ENCODE measurements at places on chromosomes 16 and 17.

DNA sequence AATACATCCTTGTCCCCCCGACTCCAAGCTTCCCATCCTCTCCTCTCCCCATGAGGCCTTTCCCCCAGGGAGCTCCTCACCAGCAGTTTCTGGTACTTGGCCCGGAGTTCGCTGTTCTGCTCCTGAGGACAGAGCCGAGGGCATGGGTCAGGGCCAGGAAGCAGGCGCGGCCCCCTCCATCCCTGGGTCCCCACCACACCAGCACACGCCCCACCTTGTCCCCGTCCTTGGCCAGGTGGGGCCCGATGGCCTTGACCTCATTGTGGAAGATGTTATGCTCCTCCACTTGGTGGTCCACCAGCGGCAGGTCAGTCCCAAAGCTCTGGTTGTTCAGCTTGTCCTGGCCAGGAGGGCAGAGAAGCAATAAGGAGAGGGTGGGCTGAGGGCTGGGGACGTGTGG is 36.2 kb downstream of the PPL start:
- DNase-seq: no peak

DNA sequence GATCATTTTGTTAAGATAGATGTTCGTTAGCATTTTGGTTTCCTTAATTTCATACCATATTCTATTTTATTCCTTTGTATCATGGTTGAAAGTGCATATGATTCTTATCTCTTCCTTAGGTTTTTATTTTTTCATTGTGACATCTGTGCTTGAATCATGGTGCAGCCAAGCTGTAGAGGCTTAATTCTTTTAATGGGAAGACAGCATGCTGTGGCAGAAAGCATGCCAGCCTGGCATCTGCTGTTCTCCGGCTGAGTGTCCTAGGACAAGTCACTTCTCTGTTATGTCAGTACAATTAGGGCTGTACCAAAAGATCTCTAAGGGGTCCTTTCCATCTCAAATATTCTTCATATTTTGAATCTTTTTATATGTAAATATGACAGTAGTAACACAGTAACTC is 68.5 kb upstream of the PMFBP1 start:
- no peak for DNase-seq

DNA sequence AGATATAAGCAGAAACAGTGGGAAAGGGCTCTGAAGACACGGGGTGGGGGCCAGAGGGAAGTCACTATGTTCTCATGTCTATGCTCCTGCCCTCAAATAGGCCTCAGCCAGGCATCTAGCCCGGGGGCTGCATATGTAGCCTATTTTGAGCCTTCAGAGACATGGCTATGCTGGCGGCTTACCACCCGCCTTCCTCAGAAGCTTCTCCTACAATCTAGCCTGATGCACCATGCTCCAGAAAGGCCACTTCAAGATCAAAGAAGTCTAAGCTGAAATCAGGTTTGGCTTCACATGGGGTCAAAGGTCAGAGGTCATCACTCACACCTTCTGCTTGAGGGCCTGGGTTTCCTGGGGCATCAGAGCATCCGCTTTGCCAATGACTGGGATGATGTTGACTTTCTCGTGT is 1.6 kb downstream of the SEPTIN1 start:
- DNase-seq: no peak

DNA sequence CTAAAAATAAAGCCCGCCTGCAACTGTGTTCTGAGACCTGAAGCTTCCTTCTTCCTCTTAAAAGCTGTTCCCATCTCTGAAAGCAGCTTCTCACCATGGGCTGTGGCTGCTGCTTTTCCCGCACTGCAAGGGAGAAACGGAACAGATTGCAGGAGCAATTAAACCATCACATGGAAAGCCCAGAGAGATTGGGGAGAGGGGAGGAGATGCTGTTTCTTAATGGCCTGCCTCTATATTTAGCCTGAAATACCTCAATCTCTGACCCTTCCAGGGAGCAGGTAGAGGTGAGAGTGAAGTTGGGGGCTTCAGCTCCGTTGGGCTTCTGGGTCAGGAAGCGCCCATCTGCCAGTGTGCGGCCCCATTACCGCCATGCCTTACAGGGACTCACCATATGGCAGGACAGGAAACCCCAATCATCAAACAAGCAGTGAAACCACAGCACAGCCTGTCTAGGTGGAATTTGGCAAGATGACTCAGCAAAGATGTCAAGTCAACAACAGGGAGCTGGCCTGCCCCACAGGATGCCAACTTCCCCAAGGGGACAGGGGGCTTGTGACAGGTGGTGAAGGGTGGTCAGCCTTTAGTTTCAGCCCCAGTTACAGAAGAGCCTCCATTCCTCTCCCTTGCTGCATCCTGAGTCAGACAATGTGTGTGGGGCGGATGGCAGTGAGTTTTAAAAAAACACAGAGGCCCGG is 286.6 kb upstream of the CCL2 start:
- DNase-seq: peak; percentile 93

GRCh38 chr16:31010585-31011325 is at the start of gene STX1B:
Gene STX1B, minus strand, starts transcription at chr16:31010638. Its CDS starts 242 bp downstream, at chr16:31010396.
- DNase-seq: peak; percentile 55

- DNase-seq: no peak
Observed at GRCh38 chr16:52578007-52578828, 31.3 kb upstream of the TOX3 start.

DNA sequence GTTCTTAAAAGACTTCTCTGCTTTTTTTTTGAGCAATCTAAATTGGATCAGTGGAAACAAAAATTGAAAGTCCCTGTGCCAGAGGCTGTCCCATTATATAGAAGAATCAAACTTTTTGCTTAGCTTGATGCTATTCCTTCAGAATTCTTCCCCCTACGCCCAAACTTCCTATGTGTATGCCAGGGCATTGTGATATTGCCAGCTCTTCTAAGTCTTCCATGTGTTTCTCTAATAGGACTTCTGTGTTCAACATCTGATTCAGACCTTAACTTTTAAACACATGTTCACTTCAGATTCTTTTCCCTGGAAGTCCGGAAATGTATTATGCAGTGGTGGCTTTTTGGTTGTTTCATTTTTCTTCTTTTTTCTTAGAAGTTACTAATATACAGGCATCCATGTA is 18.7 kb downstream of the PTRH2 start:
- no peak for DNase-seq

- DNase-seq: no peak
Observed at GRCh38 chr17:27362909-27363308, 69.0 kb downstream of the WSB1 start.

- no peak for DNase-seq
Observed at GRCh38 chr16:55779402-55780094, 53.3 kb downstream of the CES1 start.

GRCh38 chr17:10216213-10216938 is 18.0 kb upstream of the GAS7 start:
- no peak for DNase-seq

- DNase-seq: no peak
Observed at GRCh38 chr16:14375132-14375491, 254.9 kb downstream of the PARN start.

GRCh38 chr17:49067163-49067562 is 65.4 kb upstream of the B4GALNT2 start:
- no peak for DNase-seq

GRCh38 chr17:31521632-31522283 is 130.3 kb downstream of the RAB11FIP4 start:
- no peak for DNase-seq

- DNase-seq: no peak
Observed at GRCh38 chr16:31351246-31351941, 3.6 kb upstream of the ITGAX start.

- DNase-seq: no peak
Observed at GRCh38 chr16:15487336-15488284, 53.2 kb downstream of the BMERB1 start.

DNA sequence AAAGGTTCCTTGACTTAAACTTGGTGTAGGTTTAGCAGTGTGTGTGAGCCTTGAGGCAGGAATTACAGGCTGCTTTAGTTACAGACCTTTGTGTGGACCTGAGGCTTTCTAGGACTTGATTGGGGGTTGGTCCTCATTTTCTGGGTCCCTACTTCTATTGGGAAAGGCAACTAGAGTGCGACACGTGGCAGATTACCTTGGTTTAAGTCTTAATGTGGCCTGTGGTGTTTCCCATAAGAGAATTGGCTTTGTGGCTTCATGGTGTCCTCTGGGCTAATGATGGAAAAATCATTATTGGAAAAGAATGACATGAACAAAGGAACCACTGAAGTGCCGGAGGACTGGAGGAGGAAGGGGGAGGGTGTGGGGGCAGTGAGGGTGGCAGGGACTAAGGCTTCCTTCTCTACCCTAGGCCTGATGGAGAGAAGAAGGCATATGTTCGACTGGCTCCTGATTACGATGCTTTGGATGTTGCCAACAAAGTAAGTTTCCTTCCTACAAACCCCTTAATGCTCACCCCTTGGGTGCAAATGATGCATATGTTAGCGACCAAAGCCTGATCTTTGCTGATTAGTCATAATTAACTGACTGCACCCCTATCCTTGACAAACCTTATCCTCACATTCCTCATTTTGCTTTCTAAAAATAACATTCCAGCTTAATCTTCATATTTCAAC is 2.7 kb downstream of the TLCD1 start:
- no peak for DNase-seq

GRCh38 chr17:50426814-50427787 is 1.1 kb downstream of the ACSF2 start:
- peak; percentile 32 for DNase-seq

- no peak for DNase-seq
Observed at GRCh38 chr17:46768540-46768870, 50.0 kb downstream of the WNT3 start.

- DNase-seq: no peak
Observed at GRCh38 chr17:11282586-11282985, 41.6 kb downstream of the SHISA6 start.

DNA sequence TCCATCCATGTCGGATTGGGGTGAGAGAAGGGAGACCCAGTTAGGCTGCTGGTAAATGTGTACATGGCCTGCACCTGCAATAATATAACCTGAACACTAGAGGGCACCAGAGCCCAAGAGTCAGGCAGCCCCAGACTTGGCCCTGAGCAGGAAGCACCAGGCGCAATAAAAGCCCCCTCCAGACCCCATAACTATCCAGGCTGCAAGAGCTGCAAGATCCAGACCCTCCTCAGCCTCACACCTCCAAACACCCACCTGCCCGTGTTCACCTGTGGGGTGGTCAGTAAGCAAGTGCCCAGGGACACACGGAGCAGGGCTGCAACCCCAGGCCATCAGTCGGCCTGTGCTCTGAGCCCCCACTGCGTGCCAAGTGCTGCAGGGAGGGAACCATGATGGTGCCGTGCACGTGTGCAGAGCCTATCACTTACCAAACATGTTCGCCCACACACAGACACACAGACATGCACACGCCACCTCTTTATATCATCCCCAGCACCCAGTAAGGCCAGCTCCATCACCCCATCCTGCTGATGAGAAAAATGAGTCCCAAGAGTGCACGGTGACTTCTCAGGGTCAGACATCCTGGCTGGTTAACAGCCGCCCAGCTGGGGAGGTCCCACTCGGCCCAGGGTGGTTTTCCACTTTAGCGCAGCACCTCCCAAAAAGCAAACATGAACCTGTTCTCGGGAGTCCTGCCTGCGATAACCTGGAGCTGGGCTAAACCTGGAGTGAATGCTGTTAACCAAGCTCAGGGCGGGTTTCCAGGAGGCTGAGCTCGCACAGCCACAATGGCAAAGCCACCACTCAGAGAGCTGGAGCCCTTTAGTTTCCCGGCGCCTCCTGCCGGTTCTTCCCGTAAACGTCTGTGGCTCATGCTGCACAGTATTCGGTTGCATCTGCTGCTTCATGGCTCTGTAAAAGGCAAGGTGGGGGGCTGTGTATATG is 439.8 kb downstream of the SOX9 start:
- peak; percentile 64 for DNase-seq

DNA sequence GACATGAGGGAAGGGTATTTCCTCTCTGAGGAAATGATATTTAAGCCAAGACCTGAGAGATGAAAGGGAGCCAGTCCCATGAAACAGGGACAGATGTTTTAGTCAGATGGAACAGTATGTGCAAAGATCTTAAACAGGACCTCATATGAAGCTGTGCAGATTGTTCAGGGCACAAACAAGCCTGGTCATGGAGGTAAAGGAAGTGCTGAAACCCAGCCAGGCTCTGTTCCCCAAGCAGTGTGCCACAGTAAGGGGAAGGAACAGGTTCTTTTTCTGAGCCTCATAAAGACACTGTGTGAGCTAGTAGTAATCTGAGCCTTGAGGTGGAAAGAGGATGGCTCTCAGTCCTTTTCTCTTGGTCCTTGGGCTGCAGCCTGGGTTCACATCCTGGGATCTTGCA is 159.9 kb downstream of the ANKFN1 start:
- DNase-seq: no peak

DNA sequence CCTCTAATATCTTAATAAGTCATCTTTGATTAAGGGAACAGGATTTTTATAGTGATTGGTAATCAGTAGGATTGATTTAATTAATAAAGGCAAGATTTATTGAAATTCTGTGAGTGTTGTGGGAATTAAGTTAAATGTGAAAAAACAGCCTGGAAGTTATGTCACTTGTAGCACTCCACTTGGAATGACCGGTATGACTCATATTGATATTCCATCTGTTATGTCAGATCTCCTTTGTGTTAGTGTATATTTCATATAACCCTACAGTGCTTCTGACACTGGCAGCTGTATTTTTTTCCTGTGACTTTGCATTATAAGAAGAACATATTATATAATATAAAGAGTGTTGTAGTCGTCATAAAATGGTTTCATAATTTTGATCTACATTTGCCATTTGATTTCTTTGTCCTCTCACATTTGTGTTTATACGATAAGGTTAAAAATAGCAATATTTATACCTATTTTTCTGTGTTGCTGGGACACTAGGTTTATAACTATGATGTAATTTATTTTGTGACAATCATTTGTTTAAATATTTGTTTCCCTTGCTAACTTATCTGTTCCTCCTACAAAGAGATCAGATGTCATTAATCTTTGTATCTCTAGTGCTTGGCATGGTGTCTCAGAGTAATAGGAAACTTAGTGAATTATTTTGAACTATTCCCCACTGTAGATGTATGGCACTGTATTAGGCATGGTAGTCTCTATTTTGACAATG is 249.0 kb downstream of the BCAS3 start:
- DNase-seq: no peak

DNA sequence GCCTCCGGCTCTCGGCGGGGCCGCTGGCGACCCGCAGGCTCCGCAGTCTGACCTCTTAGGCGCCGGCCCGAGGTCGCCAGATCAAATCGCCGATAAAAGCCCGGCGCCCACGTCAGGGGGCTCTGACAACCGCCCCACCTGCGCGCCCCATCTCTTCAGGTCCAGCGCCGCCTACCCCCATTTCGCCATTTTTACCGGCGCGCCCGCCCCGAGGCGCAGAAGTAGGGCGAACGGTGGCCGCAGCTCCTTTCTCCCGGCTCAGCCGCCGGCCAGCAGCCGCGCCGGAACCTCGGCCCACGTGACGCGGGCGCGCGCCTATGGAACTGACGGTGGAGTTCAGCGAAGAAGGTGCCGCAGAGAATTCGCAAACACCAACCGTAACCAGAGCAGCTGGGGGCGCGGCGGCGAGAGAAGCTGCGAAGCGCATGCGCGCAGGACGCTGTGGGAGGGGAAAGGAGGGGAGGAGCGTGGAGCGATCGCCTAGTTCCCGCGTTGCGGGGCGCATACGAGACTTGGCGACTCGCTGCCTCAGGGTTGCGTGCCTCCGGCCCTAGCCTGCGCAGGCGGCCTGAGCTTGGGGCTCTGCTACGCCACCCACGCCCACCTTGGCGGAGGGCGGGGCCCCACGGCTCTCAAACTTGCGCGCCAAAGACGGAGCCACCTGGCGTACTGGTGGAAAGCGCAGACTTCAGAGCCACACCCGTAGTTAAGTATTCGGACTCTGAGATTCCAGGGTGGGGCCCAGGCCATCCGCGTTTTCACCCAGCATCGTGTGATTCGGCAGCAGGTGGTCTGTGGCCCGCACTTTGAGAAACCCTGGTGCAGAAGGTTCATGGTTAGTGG is at the start of gene TRIM37:
TSS of gene TRIM37 (minus strand) at position 418 of the 843 bp plus-strand sequence. CDS start 419 bp downstream, outside the sequence.
- peak; percentile 100 for DNase-seq

All from hematopoietic multipotent progenitor cell (in vitro differentiated cells).